ENCODE measurements at places on chromosomes 1 and 21.

- DNase-seq: no peak
Measured at GRCh38 chr21:28944296-28944695, 48.4 kb downstream of the LTN1 start.

GRCh38 chr1:15757016-15757543 is 1.5 kb upstream of the FBLIM1 start:
- DNase-seq: no peak

GRCh38 chr21:15667819-15668218 is 62.0 kb upstream of the USP25 start:
- DNase-seq: no peak

DNA sequence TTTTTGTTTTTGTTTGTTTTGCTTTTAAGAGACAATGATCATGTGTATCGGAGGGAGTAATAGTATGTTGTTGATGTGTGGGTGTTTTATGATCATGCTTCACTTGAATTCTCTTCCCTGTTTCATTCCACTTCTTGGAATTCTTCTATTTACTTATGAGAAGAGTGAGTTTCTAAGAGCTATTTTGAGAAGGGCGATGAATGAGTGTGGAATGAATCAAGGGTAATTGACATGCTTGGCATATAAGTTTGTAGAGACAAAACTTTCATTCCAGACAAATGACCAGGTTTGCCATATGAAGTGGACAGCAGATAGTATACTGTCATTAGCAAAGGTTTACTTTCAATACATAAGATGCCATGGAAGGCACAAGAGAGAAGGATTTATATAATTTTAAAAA is 42.3 kb upstream of the PDC start:
- DNase-seq: no peak

GRCh38 chr1:75083848-75084514 is 50.2 kb upstream of the LHX8 start:
- no peak for DNase-seq

- DNase-seq: no peak
Measured at GRCh38 chr1:1120866-1121591, 5.1 kb upstream of the C1orf159 start.

DNA sequence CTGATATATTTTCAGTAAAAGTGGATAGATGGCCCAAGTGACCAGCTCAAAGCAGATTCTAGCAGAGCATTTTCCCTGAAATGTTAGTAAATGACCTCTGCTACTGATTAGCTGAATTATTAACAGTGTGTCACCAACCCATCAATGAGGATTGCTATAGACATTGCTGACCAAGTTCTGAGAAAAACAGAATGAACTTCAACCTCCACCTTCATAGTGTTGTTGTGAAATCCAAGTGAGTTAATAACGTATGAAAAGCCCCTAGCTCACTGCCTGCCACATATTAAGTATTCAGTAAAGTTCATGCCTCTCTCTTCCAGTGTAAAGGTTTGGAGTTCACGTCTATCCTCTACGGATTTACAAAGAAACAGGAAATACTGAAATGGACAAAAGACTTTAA is 15.8 kb downstream of the PLPP3 start:
- DNase-seq: no peak

DNA sequence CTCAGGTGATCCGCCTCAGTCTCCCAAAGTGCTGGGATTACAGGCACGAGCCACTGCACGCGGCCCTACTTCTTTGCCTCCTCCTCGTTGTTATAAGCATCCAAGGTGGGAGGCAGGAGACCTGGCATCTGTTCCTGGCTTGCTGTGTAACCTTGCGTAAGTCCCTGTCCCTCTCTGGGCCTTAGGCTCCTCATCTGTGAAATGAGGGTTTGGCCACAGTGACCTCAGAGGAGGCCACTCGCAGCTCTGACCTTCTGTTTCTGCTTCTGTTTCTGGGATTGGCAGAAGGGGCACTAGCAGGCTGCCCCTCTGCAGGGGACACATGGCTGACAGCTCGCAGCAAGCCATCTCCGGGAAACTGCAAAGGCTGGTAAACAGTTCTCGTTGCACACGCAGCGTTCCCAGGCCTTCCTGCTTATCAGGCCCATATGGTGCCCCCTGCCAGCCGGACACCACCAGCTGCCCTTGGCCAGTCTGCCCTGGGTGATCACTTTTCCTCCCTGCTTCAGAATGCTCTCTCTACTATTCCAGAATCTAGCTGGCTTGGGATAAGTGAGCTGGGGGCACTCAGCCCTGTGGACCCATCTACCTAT is 2.6 kb upstream of the LDLRAP1 start:
- DNase-seq: no peak

- DNase-seq: no peak
Measured at GRCh38 chr1:6867729-6868659, 82.7 kb downstream of the CAMTA1 start.

DNA sequence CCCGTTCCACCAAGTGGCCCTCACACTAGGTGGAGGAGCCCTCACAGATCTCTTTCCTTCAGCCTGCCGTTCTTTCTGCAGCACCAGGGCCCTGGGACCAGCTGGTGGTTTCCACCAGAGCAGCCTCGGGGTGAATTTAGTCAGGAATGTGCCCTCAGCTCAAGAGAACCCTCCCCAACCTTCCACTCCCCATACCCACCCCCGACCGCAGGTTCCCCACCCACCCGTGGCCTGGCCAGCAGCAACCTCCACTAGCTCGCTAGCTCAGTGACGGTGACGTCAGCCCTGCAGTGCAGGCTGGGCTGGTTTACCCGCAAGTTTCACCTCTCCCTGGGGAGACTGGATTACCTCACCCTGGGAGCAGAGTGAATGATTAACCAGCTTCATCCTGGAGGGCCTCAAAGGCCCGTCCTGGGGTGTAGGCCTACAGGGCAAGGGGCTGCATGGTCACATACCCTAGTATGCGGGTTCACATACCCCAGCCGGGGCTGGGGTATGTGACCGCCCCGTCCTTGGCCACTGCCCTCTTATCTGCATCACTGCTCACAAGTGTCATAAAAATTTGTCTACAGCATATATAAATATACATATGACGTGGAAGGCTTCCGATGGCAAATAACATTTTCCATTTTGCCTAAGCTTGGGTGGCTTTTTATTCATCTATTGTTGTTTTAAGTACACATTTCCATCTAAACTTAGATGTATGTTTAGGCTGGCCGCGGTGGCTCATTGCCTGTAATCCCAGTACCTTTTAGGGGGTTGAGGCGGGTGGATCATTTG is 24.5 kb downstream of the ELF3 start:
- DNase-seq: no peak

DNA sequence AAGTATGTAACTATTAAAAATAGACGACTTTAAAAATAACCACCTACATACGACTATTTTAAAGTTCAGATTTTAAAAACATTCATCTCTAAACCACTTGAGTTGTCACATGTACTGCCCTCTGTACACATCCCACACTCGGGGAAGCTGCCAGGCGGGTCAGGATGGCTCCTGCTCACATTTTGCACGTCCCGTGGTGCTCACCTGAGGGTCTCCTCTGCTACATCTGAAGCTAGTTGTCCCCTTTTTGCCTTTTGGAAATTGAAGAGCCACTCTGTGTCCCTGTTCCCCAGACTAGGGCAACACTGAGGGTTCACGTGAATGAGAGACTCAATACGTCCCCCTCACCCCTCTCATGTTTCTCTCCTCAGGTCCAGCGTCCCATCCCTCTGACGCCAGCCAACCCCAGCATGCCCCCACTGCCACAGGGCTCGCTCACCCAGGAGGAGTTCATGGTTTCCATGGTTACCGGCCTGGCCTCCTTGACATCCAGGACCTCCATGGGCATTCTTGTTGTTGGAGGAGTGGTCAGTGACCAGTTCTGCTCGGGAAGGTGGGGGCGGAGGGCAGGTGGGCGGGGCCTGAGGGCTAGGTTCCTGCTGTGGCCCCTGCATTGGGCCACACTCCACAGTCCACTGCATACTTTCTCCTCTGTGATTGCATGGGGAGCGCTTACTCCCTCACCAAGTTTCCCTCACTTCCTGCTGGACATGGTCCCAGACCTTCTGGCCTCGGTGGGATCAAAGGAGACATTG is 13.0 kb upstream of the MIIP start:
- DNase-seq: no peak

- no peak for DNase-seq
Measured at GRCh38 chr1:36863061-36863460, 171.3 kb downstream of the GRIK3 start.

DNA sequence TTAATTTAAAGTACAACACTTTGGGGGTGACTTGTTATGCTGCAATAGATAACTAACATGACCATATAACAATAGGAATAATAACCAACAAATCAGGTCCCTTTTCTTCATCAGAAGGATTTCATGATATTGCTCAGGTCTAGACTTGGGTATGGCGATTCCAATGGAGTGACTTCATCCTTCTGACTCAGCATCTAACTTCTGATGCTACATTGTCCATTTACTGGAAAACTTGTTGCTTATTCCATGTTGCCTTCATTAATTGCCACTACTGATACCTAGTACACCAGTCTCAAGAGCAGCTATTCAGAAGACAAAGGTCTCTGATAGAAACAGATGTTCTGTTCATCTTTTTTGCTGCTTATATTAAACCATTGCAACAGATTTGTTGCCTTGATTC is 324.3 kb downstream of the TGFB2 start:
- DNase-seq: no peak

DNA sequence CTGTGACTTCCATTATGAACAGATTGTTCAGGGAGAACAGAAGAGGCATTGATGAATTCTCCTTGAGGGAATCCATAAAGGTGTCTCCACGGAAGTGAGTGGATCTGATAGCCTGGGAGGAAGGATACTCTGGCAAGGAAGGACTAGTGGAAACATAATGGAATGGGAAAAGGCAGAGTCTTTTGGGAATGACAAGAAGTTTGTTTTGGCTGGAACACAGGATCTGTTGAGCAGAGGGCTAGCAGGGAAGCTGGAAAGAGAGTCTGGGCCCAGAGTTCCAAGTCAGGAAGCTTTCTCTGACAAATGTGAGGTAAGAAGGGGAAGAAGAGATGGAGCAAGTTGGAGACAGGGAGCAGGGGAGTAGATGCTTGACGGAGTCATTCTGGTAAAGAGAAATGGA is 8.1 kb downstream of the ADAMTS5 start:
- DNase-seq: no peak

GRCh38 chr1:189868021-189868420 is 609.6 kb downstream of the BRINP3 start:
- DNase-seq: no peak

DNA sequence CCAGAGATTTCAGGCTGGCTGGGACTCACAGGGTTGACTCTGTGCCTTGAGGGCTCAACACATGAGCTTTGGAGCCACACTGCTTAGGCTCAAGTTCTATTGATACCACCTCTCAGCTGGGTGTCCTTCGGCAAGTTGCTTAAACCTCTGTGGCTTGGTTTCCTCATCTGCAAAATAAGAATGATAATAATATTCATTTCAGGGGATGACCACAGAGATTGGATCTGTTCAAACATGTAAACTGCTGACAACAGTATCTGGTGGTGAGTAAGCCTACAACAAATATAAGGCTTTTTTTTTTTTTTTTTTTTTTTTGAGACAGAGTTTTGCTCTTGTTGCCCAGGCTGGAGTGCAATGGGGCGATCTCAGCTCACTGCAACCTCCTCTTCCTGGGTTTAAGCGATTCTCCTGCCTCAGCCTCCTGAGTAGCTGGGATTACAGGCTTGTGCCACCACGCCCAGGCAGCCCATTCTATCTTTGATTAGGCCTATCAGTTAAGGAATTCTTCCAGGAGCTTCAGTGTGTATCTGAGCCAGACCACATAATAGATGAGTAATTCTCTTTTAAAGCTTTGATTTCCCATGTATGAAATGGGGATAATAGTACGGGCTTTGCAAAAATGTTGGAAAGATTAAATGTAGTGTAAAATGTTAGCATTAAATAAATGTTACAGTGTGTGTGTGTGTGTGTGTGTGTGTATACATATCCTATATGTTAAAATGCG is 437.6 kb downstream of the PRDM2 start:
- no peak for DNase-seq

DNA sequence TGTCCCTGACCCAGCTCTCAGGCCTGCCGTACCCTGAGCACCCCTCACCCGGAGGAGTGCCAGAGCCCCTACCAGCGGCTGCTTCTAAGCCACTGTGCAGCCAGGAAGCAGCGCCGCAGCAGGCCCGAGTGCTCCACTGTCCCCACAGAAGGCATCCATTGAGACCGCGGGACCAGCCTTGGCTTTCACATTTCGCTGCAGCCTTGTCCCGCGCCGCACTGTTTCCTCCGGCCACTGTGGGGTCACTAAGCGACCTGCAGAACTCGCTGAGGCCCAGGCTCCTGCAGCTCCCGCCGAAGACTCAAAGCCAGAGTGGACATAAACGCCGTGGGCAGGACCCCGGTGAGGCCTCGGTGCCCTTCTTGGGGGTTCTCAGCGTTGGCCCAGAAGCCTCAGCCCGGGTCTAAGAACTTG is 3.0 kb downstream of the ALX3 start:
- DNase-seq: no peak

GRCh38 chr1:30409476-30410152 is 313.8 kb downstream of the MATN1 start:
- DNase-seq: peak; percentile 11

DNA sequence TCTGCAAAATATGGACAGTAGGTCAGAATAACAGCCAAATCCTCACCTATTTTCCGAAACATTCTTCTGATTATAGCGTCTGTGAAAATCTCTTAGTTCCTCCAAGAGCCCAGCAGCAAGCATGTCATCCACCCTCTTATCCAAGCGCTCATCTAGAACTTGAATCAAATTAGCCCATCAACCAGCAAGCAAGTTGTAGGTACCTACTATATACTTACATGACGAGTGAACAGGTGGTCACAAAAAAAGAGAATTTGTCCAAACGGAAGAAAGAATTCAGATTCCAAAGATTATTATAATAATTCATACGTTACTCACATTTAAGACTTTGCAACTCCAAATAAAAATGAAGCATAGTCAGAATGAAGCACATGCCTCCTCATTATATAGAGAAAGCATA is 35.4 kb downstream of the TRIT1 start:
- no peak for DNase-seq

DNA sequence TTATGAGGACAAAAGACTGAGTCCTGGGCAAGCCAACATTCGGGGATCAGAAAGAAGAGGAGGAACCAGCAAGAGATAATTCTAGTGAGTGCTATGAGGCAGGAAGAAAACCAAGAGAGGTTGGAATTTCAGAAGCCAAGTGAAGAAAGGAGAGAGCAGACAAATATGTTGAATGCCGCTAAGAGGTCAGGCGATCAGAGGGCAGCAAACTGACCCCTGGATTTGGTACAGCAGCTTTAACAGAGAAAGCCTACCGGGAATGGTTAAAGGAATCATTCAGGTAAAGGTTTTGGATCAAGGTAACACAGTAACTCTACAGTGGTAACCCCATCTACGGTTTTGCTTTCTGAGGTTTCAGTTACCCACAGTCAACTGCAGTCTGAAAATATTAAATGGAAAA is 5.4 kb downstream of the CLCC1 start:
- DNase-seq: no peak

All from CD4-positive, alpha-beta T cell (primary cell).